ENCODE measurements at places on chromosomes 7 and 10.

GRCh38 chr7:68394131-68394530 lies 1204.1 kb upstream of the AUTS2 start:
- no peak for DNase-seq

- no peak for DNase-seq
Observed at GRCh38 chr10:13349463-13350274, 1.6 kb upstream of the SEPHS1 start.

DNA sequence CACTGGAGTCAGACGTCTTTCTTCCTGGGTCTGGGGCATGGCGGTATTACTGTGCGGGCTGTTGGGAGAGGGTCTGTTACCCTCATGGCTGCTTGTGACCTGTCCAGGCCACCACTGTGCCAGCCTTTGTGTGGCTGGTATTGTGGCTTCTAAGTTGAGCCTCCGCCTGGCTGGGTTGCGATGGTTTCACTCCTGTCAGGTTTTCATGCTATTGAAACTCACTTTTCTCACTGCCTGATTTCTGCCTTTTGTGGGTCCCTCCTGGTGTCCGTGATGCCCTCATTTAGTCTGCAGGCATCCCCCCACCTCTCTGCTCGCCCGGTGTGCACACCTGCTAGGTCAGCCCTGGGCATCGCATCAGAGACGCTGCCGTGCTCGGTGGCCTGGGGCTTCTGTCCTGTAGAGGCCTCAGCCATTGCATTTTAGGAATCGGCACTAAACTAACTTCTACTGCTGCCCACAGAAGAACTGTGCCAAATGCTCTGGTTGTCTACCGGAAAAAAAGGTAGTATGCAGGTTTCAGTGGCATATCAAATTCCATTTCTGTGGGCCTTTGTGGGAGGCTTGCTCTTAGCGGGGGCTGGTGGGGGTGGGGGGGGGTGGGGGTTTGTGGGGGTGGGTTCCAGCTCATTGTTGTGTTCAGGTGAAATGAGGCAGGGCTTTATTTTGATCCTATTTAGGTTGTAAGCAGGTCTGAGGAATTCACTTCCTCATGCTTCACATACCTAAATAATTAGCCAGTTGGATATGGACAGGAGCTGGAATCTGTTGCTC lies 64.3 kb downstream of the MGMT start:
- DNase-seq: no peak

DNA sequence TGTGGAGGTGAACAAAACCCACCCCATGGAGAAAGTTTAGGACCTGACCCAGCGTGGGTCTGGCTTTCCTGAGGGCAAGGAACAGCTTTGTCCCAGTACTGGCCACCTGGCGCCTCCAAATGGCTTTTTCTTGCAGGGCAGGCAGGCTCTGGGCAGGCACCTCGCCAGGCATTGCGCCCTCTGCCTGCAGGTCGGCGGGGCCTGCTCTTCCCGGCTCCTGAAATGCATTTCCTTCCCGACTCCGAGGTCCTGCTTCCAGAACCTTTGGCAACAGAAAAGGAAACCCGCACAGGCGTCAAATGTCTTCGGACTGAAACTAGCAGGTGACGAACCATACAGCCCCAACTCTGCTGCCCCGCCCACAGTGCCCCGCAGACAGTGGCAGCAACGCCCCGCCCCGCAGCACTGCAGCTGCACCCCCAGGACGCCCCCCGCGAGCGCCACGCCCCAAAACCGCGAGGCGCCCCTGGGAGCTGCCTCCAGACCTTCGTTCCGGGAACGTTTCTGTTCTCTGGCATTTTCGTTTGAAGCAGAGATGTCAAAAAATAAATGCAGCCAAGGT lies 65.5 kb downstream of the C10orf143 start:
- no peak for DNase-seq

- DNase-seq: no peak
Observed at GRCh38 chr10:103839872-103840739, 15.3 kb downstream of the SH3PXD2A start.

DNA sequence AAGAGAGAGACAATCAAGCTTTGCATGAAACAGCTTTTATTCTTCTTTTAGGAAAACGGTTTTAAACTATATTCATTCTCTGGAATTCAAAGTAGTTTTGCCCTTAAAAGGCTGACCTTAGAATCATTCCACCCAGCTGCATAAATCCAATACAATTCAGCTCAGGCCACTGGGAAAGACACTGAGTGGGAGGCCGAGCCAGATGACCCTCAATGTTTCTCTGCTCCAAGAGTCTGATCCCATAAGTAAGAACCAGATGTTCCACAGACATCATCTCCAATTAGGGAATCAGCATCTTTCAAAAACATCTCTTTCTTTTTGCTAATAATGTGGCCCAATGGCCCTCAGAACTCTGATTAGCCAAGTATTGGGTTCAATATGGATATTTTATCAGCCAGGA lies 26.1 kb downstream of the CREB3L2 start:
- no peak for DNase-seq

GRCh38 chr10:110059925-110060324 lies 52.1 kb downstream of the ADD3 start:
- DNase-seq: no peak

GRCh38 chr10:89567576-89568245 lies 32.3 kb upstream of the SLC16A12 start:
- DNase-seq: no peak

DNA sequence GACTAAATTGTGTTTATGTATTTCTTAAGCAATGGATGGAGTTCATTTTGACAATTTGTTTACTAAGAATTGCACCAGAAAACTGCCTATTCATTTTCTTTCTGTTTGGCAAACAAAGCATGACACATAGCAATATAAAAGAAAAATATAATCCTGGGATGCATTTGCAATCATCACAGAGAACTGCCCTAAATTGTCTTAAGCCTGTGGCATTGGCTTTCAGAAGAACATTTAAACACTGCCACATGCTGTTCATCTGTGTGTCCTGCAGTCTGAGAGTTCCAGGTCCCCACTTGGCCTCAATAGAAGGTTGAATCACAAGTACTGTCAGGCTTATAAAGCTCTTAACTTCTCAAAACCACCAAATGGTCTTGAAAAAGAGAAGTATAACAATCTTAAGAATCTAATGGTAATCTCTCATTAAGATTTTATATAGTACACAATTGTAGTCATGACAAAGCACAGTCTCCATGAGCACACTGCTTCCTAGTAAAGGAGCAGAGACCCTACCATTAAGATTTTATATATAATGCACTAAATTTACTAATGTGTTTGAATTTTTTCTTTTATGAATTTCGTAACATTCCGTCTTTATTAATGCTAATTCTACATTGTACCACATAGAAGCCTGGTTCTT lies 29.9 kb downstream of the RNLS start:
- DNase-seq: peak; percentile 7

- no peak for DNase-seq
Observed at GRCh38 chr7:11760372-11760771, 71.6 kb downstream of the THSD7A start.

- DNase-seq: no peak
Observed at GRCh38 chr10:33314811-33315561, 19.5 kb downstream of the NRP1 start.

DNA sequence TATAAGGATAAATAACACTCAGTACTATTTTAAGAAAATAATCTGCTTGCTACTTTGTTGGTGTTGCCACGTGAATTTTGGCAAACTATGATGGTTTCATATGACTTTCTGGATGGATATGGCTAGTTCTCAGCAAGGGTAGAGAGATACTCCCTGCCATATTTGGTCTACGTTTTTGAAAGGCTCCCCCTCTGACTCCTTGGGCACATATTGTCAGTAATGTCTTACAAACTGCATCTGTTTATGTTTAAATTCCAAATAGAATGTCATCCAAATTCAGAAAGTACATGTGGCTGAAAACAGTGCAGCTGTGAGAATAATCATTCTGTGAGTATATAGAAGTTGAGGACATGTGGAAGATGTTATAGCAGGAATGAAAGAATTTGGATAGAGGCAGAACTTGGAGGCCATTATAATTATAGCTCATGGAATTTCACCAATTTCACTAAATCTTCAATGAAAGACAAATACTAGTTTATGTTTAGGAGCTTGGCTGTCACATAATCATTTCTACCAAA lies 107.8 kb downstream of the SRI start:
- no peak for DNase-seq

DNA sequence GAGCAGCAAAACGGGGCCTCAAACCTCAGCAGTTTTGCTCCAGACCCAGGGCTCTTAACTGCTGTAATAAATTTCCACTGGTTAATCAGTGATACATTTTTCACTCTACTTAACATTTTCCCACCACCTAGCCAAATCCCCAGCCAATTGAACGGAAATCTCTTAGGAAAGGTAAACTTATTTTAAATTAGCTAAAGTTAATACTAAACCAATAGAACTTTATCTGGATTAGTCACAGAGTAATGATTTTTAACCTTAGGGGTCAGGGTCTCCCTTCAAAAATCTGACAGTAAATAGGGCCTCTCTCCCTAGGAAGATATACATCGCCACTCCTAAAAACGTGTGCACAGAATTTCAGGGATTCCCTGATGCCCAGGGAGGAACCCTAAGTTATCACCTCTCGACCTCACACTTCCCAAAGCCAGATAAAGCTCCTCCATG lies 87.4 kb upstream of the KMT2E start:
- DNase-seq: no peak

DNA sequence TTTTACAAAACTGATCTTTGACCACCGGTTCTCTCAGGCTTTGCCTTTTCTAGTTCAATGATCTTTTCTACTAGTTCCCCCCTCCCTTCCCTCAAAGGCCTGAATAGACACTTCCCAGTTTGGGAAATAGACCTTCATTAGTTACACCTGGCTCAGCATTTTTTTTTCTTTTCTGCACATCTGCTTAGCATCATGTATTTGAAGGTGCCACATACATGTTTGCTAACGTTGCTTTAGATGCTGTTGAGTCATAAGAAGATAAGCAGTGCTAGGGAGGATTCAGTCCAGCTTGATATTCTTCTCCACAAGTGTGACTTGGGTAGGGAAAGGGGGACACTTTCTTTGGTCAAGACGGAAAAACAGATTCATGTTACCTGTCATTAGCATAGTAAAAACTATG lies 78.3 kb downstream of the BICC1 start:
- no peak for DNase-seq

DNA sequence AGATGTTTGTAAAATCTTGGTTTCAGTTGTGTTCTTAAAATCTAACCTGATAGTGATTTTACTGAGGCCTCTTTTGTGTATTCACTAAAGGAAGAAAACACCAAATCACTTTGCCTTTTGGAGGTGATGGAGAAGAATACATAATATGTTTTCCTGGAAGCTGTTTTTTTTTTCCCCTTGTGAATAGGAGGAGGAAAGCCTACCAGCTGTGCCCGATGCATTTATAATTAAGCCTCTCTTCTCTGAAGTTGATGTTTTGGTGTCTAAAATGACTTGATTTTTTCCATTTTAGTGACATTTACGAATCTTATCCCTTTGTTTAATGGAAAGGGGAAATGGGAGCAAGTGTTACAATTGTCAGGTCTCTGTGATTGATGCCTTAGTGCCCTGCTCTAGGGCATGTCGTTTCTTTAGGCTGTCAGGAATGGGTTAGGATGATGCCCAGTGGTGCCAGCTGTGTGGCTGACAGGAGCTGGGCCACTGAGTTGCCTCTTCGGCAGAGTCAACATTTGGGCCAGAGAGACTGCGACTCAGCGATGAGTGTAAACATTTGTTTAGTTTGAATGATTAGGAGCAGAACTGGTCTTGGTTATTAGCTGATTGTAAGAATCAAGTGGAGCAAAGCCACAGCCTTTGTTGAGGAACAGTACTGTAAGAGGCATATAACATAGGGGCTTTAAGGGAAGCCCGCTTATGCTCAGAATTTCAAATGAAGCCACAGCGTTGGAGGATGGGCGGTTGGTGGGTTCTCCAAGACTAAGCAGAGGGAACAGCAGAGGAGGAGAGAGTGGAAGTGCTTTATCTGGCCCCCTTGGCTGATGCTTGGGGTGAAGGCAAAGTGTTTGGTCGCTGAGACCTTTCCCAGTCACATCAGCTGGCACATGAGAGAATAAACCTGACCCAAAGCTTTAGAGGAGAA lies 81.6 kb downstream of the CDK14 start:
- DNase-seq: no peak

DNA sequence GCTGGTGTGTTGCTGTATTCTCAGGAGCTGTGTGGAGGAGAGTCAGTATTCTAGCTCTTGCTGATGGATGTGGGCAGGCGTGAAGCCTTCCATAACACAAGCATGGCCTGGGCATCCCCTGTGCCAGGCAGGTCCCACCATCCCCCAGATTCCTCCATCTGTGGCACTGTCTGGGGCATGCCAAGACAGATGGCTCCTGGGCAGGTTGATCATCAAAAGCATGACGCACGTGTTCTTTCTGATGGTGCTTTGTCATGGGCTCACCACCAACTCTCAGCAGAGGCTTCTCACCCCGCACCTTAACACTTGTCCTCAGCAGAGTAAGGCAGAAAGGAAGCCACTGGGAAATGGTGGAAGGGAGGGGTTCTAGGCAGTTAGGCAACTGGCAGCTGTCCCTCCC lies 364.3 kb downstream of the PLXNA4 start:
- DNase-seq: no peak

DNA sequence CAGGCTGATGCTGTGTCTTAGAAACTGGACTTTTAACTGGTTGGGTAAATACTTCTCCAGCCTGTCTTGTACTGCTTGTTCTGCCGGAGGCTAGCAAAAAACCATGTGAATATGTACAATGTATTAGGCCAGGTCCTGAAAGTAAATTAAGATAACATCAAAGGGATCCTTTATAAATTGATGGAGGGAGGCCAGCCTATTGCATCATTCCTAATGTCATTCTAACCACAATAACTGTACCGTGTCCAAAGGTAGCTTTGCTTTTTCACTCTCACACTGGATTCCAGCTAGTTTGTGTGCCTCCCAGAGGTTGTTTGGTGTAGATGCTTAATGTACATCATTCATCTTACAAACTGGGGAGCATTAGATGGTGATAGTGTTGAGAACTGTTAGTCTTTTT lies 91.2 kb upstream of the SEM1 start:
- DNase-seq: no peak

- DNase-seq: no peak
Observed at GRCh38 chr7:6299774-6300173, 27.4 kb upstream of the CYTH3 start.

DNA sequence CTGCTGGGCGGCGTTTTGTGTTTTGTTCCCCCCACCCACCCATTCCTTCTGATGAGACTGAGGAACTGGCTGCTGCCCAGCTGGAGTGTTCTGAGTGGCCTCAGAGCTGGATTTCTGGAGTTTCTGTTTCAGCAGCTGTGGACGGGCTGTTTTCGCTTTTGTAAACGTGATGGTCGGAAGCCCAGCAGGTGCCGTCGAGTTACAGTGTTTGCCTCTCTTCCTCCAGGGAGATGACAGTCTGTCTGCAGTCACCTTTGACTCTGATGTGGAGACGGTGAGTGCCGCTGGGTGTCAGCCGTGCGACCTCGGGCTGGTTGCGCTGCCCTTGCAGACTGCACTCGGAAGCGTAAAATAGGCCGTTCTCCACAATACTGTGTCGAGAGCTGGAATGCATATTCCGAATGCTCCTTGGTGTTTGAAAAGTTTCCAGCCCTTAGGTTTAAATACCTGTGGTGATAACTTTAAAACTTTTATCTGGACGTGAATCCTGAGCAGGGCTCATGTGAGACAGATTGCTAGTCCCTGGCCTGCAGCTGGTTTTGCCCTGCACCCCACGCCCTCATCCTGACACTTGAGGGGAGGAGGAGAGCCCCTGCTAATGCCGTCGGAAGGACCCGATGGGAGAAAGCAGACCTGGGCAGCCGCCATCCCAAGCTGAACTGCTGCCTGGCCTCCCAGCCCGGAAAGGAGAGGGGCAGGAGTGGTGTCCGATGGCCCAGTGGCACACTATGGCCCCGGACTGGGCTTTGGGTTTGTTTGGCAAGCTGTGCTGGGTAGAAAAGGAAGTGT lies 8.3 kb downstream of the IQCE start:
- no peak for DNase-seq

- no peak for DNase-seq
Observed at GRCh38 chr7:49631071-49631815, 142.2 kb upstream of the VWC2 start.

All from activated T-cell treated with anti-CD3 and anti-CD28 coated beads for 24 hours (primary cell).